NCI-H526 (cell line): ENCODE measurements at places on chromosomes 4 and X.

- DNase-seq, result no peak
These were observed 263.6 kb downstream of the HS3ST1 start for GRCh38 chr4:11165052-11165451.

GRCh38 chr4:175330236-175330635 lies 412.1 kb downstream of the ADAM29 start:
- DNase-seq, result no peak

GRCh38 chrX:40908857-40909475 lies 173.6 kb upstream of the MED14 start:
- DNase-seq, result no peak

DNA sequence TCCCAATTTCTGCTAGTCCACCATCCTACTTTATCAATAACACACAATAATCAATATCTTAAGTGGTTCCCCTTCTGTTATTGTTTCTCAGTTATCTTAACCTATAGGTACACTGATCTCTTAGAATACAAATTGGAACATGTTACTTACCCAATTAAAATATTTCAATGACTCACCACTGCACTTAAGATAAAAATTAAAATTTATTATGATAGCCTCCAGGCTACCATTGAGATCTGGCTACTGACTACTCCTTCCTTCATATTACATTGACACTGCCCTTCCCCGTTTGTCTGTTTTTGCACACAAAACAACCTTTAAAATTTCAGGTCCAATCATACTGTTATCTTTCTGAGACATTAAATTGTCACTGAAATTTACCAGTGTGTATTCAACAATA lies 1074.7 kb downstream of the ADGRL3 start:
- no peak for DNase-seq

DNA sequence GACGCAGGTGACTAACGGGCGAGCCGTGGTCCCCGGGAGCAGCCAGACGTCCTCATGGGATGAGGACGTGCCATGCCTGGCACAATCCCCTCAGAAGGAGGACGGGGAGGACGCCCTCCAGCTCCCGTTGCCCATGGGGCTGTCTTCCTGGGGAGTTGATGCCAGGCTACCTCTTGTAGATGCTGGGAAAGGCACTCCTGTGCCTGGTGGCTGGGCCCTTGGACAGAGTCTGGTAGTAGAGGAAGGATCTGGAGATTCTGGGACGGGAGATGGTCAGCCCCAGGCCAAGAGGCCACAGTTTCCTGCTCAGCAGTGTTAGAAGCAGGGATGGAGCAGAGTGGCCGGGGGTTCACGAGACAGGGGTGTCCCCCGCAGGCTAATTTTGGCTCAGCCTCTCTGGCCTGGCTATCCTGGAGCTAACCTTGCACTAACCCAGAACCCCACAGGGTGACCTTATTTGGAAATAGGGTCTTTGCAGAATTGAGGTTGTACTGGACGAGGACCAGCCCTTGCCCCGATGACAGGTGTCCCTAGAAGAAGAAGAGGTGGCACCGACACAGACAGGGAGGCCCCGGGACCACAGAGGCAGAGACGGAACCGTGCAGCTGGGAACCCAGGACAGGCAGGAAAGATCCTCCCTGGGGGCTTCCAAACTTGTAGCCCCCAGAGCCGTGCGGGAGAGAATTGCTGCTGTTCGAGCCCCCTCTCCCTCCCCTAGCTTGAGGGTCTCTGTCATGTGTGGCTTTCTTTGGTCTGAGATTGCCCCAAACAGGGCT lies 50.1 kb upstream of the ADRA2C start:
- no peak for DNase-seq

DNA sequence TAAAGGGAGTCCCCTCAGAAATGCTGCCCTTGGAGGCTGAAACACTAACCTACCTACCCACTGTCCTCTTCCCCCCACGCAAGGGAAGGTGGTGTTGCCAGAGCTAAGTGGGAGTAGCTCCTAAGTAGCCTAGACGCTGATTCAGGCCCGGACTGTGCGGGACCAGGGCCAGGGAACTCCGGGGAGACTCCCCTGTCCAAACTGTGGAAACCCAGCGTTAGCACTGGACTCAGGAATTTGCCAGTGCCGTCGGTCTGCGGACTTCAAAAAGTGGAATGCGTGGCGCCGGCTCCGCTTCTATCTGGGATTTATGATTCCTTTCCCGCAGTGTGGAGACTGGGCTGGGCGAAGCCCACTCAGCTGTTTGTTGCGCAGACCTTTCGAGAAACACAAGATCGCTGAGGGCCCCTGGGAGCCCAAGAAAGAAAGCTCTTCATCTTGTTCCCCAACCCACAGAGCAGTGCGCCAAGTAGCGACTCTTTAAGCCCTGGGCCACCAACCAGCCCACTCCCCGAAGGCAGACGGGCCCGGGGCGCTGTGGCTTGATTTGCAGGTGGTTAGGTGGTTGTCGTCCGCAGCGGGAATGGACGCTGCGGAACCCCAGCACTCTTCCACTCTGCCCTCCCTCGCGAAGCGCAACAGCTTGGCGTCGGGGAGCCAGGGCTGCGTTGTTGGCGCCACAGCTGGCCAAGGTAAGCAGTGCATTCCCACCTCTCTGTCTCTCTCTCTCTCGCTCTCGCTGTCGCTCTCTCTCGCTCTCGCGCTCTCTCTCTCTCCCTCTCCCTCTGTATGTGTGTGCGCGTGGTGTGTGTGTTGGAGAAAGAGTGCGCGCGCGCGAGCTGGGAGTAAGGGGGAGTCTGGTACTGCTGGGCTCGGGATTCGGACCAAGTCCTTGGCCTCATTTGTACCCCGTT lies 2.0 kb downstream of the TMEM255A start:
- DNase-seq, result peak; percentile 77

DNA sequence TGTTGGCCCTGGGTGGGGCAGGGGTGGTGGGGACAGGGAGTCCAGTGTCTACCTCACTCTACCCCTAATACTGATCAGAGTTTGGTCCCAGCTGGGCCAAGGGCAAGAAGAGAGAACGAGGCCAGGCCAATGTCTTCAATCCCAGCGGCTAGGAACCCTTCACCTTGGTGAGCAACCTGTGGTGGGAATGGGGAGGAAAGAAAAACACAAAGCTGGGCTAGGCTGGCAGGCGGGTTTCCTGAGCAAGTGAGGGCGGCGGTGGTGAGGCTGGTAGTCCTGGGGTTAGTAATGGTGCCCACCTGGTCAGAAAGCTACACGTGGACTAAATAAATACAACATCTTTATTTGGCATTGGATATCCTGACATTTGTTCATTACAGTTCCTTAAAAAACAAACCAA lies 5.6 kb downstream of the PQBP1 start:
- no peak for DNase-seq

DNA sequence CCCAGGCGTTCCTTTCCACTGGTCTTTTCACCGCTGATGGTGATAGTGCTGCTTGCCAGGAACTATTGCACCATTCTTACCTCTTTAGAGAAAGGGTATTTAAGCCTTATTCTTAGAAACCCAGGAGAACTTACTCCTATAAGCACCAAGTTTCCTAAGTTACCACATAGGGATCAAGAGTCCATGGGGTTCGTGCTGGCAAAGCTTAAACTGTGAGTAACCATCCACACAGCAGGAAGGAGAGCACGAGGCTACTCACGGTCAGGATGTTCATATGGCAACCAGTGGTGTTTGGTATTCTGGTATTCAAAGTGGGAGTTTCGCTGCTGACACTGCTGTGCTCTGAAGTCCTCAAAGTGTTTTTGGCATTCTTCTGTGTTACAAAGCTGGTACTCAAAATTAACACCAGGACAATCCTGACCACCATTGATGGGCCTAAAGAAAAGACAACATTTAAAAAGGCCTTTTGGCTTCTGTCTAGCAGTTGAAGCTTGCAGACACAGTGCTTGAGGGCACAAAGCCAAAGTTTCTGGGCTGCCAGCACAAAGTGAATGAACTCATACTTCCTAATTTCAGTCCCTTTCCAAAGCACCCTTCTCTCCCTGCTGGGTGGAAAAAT lies 256.9 kb downstream of the ADAMTS3 start:
- DNase-seq, result no peak

DNA sequence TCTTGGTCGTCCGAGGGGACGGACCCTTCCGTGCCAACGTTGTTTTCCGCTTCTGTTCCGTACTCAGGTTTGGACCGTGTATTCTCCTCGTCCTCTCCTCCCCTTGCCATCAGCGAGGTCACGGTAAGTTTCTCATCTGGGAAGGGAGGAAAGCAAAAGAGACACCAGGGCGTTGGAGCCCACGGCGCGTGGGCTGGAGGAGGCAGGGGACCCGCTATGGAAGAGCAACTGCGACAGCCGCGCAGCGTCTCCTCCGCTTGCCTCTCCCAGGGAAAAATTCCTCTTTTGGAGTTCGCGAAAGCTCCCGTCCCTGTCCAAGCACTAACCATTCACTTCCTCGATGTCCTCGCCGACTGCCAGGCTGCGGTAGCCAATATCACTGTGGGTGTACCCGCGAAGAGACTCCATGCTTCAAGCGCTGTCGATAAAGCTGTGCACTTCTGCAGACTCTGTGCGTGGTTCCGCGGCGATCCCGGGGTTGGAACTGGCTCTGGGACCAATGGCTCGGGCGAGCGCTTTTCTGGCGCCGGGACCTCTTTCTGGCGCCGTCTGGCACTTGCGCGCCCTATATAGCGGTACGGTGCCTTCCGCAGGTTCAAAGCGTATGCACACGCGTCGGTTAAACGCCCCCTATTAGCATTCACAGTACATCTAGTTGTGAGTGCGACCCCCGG lies at the start of gene ESX1:
Gene ESX1, minus strand, starts transcription at position 492 of the 674 bp plus-strand sequence. Its CDS starts 84 bp downstream, at position 408.
- DNase-seq, result no peak

DNA sequence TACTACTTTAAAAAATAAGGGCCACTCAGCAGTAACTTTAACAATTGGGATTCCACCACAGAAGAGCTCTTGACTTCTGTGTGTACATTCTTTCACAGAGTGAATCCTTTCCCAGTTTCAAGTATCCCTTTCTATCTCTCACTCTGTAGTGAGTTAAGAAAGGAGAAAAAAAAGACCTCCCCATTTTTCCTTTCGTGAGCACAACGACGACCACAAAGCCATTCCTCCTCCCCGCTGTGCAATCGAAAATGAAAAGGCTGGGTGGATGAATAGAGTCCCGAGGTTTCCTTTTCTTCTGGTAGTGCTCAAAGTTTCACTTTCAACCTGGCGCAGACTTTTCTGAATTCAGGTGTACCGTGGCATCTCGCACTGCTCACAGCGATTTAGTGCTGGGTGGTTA lies 58.0 kb downstream of the TAB3 start:
- no peak for DNase-seq

GRCh38 chrX:39214387-39215126 lies 413.3 kb downstream of the MID1IP1 start:
- no peak for DNase-seq

DNA sequence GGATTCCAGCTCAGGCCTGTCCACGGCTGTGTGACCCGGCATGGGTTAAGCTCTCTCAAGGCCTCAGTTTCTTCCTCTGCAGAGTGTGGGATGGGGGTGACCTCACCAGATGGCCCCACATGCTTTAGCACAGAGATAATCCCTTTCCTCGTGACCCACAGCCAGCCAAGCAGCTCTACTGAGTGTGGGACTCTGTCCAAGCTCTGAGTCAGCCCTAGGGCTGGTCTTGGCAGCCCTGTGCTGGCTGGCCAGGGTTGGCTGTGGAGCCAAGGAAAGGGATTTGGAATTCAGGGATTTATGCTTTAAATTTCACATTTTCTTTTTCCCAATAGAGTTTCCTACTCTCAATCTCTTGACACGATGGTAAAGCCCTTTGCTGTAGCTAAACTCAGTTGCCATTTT lies 19.7 kb upstream of the SPON2 start:
- no peak for DNase-seq

DNA sequence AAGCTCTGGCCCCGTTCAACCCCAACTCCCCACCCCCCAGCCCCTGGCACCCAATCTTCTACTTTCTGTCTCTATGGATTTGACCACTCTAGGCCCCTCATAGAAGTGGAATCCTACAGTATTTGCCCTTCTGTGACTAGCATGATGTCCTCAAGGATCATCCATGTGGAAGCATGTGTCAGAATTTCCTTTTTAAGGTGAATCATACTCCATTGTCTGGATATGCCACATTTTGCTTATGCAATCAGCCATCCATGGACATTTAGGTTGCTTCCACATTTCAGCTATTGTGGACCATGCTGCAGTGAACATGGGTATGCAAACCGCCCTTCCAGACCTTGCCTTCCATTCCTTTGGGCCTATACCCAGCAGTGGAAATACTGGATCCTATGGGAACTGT lies 15.5 kb downstream of the CCNQ start:
- DNase-seq, result no peak

GRCh38 chrX:101290957-101291603 lies at the start of gene TAF7L:
TAF7L (minus strand) TSS chrX:101291334; CDS start chrX:101287543, 3,791 bp downstream.
- no peak for DNase-seq

DNA sequence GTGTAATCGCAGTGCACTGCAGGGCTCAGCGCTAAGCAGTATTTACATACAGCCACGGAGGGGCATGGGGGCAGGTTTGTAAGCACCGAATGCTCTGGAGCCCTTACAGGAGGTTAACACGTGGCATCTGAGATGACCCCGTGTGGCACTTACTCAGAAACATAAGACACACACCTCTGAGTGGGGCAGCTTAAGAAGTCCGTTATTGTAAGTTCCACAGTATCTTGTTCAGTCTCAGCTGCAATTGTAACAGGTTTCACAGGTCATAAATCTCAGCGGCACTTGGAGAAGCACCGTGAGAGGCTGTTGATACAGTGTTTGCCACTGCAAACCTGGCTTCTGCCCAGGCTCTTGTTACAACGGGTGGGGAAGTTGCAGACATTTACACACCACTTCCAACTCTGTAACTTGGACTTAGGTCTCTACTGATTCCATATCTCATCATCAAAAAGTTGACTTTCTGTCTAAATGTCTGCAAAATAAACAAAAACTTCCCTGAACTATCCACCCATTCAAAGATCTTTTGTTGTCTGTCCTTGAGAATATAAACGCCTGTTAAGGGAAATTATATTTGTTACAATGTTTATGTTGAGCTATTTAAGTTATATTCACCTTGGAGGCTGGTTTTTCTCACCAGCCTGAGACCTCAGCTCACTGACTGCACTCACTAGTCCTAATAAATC lies 10.3 kb downstream of the CPLX1 start:
- DNase-seq, result no peak

- no peak for DNase-seq
These were observed 202.0 kb downstream of the APBB2 start for GRCh38 chr4:41012293-41012692.

DNA sequence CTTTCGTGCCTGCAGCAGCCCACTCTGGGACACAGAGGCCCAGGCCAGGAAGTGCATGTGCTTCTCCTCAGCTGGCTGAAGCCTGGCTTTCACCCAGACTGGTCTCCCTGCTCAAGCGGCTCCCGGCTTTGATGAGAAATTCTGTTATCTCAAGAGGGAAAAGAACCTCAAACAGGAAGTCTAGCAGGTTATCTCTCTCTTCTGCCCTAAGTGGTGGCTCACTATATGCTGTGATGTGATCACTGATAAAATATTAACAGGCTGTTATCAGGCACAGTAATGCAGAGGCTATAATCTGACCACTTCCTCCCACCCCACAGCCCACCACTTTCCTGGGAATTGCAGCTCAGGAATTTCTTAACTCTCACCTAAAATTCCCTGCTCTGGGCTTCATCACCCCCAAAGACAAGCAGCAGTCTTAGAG lies 13.3 kb downstream of the CLDN2 start:
- DNase-seq, result no peak

- peak; percentile 17 for DNase-seq
These were observed 50.1 kb downstream of the FBXW7 start for GRCh38 chr4:152485726-152486276.
